ENCODE measurements at places on chromosomes 16 and 17. TPM values are rescaled to one million over a fixed set of nuclear protein-coding genes. Genes with fewer than 3 reads are reported as not detected.

SLFN12 gene
- polyA plus RNA-seq = 11.5 TPM

DNA sequence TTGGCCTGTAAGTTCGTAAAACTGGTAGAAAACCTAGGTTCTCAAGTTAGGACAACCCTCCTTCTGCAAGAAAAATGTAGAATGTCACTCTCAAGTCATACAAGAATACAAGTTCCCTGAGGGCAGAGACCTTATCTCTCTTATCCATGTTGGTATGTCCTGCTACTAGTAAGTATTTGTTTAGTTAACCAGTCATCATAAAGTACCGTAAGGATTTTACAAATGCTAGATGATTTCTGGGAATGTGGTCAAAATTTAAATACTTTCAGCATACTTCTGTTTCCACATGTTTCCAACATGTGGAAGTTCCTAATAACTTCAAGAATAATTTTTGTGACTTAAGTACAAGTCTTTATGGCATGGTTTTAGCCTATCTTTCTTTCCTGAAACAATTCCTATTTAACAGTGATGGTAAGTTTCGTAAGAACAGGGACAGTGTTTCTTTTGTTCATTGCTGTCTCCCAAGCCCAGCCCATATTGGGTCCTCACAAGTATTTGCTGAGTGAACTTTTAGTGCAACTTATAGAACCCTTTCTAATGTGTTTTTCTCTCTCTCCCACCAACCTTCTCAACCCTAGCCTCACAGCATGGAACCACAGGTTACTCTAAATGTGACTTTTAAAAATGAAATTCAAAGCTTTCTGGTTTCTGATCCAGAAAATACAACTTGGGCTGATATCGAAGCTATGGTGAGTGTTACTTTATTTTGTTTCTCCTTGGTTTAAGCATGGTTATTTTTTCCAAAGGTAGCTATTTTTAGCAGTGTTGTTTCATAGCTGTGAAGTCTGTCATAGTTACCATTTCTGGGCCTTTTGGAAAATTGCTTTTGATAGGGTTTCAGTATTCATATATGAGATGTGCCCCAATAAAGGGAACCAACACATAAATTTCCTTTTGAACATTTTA, 4.5 kb downstream of the NBR1 start:
- no peak for DNase-seq

GRCh38 chr17:17172001-17172939, 33.9 kb downstream of the PLD6 start:
- DNase-seq = no peak

DNA sequence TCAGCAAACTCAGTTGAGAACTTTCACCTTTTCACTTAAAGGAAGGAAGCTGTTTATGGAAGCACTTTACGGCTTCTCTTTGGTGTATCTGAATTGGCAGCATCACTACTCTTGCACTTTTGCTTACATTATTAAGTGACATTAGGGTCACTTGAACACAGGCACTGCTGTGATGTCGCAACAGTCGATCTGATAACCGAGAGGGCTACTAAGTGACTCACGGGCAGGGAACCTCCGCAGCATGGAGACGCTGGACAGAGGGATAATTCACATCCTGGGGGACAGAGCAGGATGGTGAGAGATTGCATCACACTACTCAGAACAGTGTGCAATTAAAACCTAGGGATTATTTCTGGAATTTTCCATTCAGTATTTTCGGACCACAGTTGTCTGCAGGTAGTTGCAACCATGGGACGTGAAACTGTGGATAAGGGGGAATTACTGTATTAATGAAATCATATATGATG, 56.5 kb downstream of the DNAH2 start:
- no peak for DNase-seq

GRCh38 chr17:40551091-40551878, 14.0 kb downstream of the CCR7 start:
- no peak for DNase-seq

GRCh38 chr17:70022175-70022574, 52.9 kb upstream of the KCNJ16 start:
- DNase-seq = no peak

RND2 gene
- 0.20 TPM for polyA plus RNA-seq

DNA sequence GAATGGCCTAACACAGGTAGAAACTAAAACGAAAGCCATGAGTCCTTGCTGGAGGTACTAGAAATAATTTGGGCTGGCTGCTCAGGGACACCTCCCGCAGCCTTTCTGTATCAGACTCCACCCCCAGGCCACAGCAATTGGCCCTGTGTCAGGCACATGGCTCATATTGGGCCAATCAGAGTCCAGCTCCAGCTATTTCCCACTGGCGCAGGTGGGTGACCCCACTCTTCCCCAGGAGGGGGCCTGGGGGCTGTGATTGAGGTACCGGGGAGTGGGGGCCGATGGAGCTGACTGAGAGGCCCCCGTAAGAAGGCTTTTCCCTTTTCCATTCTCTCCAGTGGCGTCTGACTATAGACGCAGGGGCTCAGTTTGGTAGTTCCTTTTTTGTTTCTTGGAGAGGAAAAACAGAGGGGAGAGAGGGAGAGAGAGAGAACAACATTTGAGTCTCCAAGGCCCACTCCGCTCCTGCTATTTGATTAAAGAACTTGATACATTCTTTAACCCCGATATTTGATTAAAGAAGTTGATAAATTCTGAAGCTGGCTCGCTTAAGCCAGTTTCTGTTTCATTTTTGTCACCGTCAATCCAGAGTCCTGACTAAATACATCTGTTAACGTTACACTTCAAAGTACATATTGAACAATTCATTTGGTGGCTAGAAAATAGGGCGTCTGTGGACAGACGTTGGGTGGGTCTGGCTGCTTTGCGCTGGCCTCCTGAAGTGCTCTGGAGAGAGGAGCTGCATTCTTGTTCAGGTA, 26.3 kb downstream of the FOXL1 start:
- no peak for DNase-seq

PDPK1 gene
- 23.6 TPM for polyA plus RNA-seq

DNA sequence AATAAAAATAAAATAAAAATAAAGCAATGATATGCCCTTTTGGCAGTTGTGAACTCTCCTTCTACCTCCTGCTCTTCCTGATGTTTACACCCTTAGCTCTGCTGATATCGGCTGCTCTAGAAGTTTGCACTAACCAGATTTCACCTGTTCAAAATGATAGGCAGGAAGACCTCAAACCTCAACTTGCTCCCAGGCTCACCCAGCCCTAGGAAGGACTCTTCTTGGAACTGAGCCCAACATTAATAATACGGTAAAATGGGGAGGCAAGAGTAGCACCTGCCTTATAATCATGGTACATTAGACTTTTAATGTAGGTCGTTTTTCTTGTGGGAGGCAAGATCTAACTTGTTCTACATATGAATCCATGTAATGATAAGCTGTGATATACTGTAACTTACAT, 61.2 kb upstream of the MED13 start:
- no peak for DNase-seq

DNA sequence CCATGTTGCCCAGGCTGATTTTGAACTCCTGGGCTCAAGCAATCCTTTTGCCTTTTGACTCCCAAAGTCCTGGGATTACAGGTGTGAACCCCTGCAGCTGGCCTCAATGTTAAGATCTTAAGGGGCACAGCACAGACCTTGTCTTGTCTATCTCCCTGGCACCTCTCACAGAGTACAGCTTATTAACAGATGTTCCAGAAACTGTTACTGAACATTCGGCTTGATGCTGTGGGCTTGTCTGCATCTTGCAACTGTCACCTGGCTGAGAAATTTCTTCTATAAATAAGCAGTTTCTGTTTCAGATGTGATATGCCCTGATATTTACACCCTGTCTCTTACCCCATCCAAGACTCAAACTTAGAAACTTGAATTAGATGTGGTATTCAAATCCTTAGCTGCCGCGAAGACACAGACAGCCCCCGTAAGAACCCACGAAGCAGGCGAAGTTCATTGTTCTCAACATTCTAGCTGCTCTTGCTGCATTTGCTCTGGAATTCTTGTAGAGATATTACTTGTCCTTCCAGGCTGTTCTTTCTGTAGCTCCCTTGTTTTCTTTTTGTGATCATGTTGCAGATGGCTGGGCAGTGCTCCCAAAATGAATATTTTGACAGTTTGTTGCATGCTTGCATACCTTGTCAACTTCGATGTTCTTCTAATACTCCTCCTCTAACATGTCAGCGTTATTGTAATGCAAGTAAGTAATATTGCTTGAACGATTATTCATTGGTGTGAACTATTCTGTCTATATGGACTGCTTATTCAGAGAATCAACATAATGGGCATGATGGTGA, at the start of gene TNFRSF17:
Gene TNFRSF17 (plus strand): TSS at position 450 of the 791 bp plus-strand sequence. CDS start 115 bp downstream, at position 565.
- no peak for DNase-seq

ACSF3 gene
- polyA plus RNA-seq = 9.8 TPM
